GOT3 (cell line): ENCODE measurements at places on chromosomes 16 and 17.

DNA sequence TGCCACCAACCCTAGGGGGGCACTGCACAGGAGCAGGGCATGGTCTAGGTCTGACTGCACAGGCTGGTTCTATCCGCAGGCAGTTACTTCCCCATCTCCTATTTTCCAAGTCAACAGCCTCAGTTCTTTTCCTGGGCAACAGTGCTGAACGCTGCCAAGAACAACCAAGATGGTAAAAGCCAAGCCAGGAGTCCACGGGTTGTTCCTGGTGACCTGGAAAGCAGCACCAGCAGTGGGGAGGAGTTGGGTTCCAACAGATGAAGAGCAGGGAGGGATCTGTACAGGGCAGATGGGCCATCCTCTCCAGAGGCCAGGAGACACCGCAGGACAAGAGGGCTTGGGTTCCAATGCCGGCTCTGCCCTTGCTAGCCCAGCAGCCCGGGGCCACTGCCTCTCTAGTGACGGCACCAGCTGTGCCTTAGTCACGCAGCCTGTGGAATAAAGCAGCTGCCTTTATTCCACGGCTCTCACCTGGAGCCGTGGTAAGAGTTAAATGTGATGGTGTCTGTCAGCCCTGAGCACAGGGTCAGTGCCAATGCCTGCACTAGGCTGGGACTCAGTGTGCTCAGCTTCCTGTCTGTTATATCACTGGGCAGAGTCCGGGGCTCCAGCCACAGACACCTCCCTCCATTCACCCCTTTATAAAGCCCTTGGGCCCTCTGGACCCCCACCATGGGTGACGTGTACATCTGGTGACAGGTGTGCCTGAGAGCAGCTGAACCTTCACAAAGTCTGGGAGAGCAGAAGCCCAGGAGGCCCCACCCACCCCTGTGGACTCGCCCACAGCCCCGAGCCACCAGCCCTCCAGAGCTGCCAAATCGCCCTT, 44.9 kb downstream of the MARF1 start:
- no peak for DNase-seq

GRCh38 chr17:38322156-38322779, 21.5 kb downstream of the GPR179 start:
- DNase-seq: no peak

GRCh38 chr17:67258821-67259468, 13.9 kb upstream of the HELZ start:
- DNase-seq: no peak

GRCh38 chr17:14779241-14779640, 478.4 kb downstream of the HS3ST3B1 start:
- no peak for DNase-seq

- DNase-seq: no peak
Observed at GRCh38 chr16:89005201-89006035, 28.4 kb upstream of the CBFA2T3 start.

GRCh38 chr16:51321251-51321650, 170.2 kb upstream of the SALL1 start:
- no peak for DNase-seq

DNA sequence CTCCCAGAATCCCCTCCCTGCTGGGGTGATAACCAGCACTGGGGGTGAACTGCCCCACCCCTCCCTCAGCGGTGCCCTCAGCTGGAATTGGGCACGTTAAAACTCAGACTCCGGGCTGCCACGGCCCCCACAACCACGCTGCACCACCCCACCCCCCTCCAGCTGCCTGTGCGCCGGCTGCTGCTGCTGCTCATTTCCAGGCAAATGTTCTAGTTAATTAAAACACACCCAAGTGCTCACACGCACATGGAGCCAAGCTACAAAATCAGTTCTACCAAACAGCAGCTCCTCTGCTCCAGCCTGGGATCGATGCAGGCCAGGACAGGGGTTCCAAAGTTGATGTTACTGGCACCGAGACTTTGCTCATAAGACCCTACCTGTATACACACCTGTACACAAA, 180.5 kb downstream of the ZNF423 start:
- no peak for DNase-seq

GRCh38 chr17:42512733-42513251, 23.2 kb upstream of the NAGLU start:
- no peak for DNase-seq
